ENCODE measurements at places on chromosomes 6 and 20.

- no peak for DNase-seq
These were observed 30.7 kb upstream of the COL10A1 start for GRCh38 chr6:116156405-116157326.

- no peak for DNase-seq
These were observed 24.6 kb downstream of the TRAM2 start for GRCh38 chr6:52552278-52552643.

DNA sequence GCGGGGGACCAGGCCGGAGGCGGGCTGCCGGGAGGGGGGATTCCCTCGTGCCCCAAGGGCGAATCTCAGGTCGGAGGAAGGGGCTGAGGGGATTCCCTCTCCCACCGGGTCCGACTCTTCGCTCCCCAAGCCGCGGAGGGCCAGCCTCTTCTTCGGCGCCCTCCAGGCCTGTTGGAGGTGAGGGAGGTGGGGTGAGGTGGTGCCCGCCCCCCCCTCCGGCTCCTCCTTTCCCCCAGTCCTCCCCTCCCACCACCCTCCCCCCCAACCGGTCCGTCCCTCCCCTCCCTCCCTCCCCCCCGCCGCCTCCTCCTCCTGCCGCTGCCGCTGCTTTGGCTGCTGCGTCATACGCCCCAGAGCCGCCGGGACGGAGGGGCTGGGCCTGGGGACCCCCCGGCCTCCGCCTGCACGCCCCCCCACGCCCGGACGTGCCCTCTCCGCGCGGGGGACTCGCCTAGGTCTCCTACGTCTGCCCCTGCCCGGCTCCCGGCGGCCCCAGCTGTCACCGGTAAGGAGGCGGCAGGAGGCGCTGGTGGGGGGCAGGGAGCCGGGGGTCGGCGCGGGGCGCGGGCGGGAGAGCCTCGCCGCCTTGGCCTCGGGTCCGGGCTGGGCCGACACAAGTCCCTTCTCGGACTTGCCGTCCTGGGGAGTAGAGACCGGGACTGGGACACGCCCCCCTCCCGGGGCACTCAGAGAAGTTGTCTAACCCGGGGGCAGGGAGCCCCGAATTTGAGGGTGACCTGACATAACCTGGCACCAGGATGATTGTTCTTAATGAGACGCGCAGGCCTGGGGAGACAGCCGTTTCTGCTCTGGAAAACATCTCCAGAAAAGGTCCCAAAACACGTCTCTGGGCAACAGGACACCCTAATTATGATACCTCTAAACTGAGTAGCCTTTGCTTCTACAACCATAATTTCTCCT lies at the start of gene PHF1:
Gene PHF1, plus strand, starts transcription at position 304 of the 921 bp plus-strand sequence. CDS start 1,250 bp downstream, outside the sequence.
- no peak for DNase-seq

DNA sequence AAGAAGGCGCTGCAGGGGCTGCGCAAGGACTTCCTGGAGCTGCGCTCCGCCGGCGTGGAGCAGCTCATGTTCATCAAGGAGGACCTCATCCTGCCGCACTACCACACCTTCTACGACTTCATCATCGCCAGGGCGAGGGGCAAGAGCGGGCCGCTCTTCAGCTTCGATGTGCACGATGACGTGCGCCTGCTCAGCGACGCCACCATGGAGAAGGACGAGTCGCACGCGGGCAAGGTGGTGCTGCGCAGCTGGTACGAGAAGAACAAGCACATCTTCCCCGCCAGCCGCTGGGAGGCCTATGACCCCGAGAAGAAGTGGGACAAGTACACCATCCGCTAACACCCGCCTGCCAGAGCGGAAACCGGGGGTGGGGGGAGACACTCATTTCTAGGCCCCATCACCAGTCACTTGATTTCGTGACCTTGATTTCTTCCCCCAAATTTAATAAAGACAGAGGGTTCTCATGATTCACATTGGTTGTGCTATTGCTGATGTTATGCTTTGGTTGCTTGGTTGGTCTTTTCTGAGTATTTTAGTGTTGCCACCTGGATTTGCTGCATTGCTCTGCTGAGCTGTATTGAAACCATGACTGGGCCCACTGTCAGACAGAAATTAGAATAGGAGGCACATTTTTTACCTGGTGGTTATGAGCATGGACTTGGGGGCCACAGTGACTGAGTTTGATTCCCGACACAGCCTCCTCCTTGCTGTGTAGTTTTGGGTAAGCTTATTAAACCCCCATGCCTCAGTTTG lies 1.5 kb downstream of the FAM50B start:
- DNase-seq = no peak

GRCh38 chr20:19815553-19815991 lies 57.5 kb downstream of the RIN2 start:
- peak; percentile 99 for DNase-seq

- no peak for DNase-seq
These were observed 728 bp upstream of the TRIM39 start for GRCh38 chr6:30325873-30326525.

- DNase-seq = no peak
These were observed 36.0 kb upstream of the KLHL31 start for GRCh38 chr6:53701333-53702218.

DNA sequence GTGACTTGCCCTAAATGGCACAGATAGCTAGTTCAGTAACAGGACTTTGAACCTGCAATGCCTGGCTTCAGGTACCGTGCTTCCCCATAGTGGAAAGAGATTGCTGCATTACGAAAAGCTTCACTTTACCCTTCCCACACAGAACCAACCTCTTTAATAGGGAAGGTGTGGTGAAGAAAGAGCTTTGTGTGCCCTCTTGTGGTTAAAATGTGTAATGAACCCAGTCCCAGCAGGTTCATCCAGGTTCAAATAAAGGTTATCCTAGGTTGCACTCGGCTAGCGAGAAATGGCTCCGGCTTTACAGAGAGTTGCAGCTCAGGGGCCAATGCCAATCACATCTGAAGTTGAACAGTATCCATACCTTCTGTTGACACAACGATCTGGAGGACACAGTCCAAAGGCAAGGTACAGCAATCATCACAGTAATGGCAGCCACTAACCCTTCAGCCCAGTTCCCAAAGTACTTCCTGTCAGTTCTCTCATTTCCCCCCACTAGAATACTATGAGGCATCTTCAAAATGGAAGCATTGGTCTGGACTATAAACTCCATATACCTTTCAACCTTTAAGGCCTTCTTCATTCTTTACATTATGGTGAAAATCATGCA lies 3.0 kb downstream of the DEFB115 start:
- DNase-seq = no peak

GRCh38 chr20:6213311-6213710 lies 90.5 kb upstream of the FERMT1 start:
- no peak for DNase-seq

GRCh38 chr20:1813101-1813529 lies 82.1 kb upstream of the SIRPA start:
- DNase-seq = peak; percentile 67

DNA sequence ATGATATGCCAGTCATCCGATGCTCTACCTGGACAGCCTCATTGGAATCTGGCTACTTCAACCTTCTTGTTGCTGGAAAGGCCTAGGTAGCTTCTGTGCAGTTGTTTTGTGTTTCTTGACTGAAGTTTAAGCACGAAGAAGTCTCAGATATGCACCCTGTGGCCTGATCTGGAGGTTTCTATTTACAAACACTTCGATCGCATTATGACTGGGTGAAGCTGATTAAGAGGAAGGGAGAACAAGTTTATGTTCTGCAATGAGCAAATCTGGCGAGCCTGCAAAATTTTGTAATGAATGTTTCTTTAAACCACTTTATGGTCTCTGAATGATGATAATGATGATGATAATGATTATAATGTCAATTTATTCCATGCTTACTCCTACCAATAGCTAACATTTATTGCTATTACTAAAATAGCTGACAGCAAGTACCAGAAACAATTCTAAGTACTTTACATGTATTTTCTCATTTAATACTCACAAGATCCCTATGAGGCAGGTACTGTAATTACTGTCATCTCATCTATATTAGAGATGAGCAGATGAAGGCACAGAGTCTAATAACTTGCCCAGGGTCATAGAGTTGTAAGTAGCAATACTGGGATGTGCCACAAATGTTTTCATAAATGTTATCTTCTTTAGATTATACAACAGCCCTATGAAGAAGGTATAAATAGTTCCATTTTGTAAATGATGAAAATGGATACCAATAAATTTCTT lies 126.1 kb upstream of the UST start:
- no peak for DNase-seq

- DNase-seq = no peak
These were observed 48.7 kb downstream of the QKI start for GRCh38 chr6:163463180-163463579.

GRCh38 chr6:91358986-91359385 lies 772.1 kb upstream of the MAP3K7 start:
- DNase-seq = no peak

GRCh38 chr6:159075506-159076228 lies 30.9 kb upstream of the TAGAP start:
- no peak for DNase-seq

DNA sequence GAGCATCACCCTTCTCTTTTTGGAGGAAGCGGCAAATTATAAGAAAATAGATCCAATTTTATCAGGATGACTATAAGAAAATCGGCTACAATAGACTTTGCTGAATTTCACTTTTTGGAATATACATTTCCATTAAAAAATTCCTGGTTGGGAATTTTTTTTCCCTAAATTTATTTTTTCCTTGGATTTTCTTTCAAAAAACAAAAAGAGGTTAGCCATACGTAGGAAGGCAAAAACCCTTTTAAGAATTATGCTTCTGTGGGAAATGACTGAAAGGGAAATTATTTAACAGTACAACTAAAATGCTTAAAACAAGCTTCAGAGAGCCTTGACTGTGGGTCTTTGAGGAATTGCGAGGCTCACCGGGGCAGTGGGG lies 86.9 kb downstream of the SLC22A23 start:
- no peak for DNase-seq

GRCh38 chr6:107641071-107641470 lies 151.2 kb downstream of the SOBP start:
- DNase-seq = no peak

DNA sequence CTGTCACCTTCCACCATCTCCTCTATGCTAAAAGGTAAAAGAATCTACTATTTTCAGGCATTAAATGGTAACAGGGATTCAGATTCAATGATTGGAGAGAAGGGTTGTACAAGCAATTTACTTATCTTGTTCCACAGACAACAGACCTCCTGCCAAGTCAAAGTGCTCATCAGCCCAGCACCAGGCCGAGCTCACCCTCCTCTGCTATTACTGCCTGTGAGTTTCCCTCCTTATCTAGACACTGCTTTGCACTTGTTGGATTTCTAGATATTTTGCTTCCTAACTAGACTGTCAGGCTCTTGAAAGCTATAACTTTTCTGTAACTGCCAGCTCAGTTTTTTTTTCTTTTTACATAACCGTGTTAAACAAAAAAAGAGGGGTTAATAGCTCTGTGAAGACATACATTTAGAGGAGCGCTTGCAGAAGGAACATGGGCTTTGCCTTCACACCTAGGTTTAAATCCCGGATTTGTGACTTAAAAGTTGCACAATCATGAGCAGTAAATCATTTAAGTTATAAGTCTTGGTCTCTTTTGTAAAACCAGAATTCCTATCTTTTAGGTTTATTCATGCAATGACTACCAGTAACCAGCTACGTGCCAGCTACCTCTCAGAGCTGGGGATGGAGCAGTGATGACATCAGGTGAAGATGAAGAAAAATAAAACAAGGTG lies 1.1 kb upstream of the FAM162B start:
- no peak for DNase-seq
